ENCODE measurements at places on chromosomes 6 and 20. TPM values are rescaled to one million over a fixed set of nuclear protein-coding genes. Genes with fewer than 3 reads are reported as not detected.

The STMND1 gene
- total RNA-seq = not detected

The DYNLT2 gene
- total RNA-seq = 1.8 TPM

The SERPINB6 gene
- 80.7 TPM for total RNA-seq

The KHDC1L gene
- total RNA-seq = 0.72 TPM

The GPLD1 gene
- total RNA-seq = 0.72 TPM

The RING1 gene
- 34.0 TPM for total RNA-seq

The C6orf52 gene
- total RNA-seq = not detected

The OR12D3 gene
- not detected for total RNA-seq

The ACTL10 gene
- total RNA-seq = 2.2 TPM

The SLC22A1 gene
- 1.2 TPM for total RNA-seq

The TRERF1 gene
- total RNA-seq = 4.7 TPM

The ZSCAN26 gene
- total RNA-seq = 22.4 TPM

The RSPH3 gene
- 10.3 TPM for total RNA-seq

The TNFRSF6B gene
- total RNA-seq = 2.9 TPM

The KCNK15 gene
- 81.3 TPM for total RNA-seq

The LAMA2 gene
- total RNA-seq = 3.5 TPM

The ARFGEF3 gene
- total RNA-seq = under 0.01 TPM

The POU3F2 gene
- total RNA-seq = not detected

The NT5E gene
- total RNA-seq = 280 TPM

The TCP11 gene
- 0.72 TPM for total RNA-seq

The DEFB132 gene
- not detected for total RNA-seq

The CGAS gene
- total RNA-seq = 5.9 TPM

The DLGAP4 gene
- 17.4 TPM for total RNA-seq

The GATA5 gene
- not detected for total RNA-seq

The MAN1A1 gene
- total RNA-seq = 67.2 TPM

The GRM1 gene
- under 0.01 TPM for total RNA-seq

The HAO1 gene
- not detected for total RNA-seq

The SNAP25 gene
- total RNA-seq = 1.8 TPM

The MUCL3 gene
- not detected for total RNA-seq

The CAGE1 gene
- total RNA-seq = under 0.01 TPM

The TCF15 gene
- not detected for total RNA-seq

The SLC22A7 gene
- not detected for total RNA-seq

The REM1 gene
- total RNA-seq = not detected

The VTA1 gene
- 65.1 TPM for total RNA-seq

All from osteoblast (primary cell).